ENCODE measurements at places on chromosomes 1 and 21. TPM values are rescaled to one million over a fixed set of nuclear protein-coding genes. Genes with fewer than 3 reads are reported as not detected.
A peak's percentile ranks its signal among the peaks of the same experiment; 100 is the strongest.

PUM1 gene
- 99.1 TPM for total RNA-seq

COG2 gene
- 42.9 TPM for total RNA-seq

MROH7 gene
- total RNA-seq: not detected

LMX1A gene
- total RNA-seq: not detected

TCHHL1 gene
- not detected for total RNA-seq

GRCh38 chr1:186079084-186079684 lies 295.9 kb downstream of the TPR start:
- no peak for DNase-seq

DNA sequence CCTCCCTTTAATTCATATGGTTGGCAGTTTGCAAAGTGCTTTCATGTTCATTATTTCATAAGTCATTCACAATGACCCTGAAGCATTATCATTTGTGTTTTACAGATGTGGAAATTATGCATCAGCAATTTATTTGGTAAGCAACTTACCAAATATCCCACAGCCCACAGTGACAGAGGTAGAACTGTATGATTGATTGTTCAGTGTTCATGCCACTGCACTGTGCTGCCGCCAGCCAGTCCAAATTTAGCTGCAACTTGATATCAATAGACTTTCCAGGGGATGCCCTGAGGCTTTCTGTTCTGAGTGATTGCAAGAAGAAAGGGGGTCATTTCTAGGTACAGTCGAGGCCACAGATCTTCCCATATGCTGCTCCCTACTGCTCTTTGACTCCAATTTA lies 380.3 kb downstream of the PLPP3 start:
- no peak for DNase-seq

DNA sequence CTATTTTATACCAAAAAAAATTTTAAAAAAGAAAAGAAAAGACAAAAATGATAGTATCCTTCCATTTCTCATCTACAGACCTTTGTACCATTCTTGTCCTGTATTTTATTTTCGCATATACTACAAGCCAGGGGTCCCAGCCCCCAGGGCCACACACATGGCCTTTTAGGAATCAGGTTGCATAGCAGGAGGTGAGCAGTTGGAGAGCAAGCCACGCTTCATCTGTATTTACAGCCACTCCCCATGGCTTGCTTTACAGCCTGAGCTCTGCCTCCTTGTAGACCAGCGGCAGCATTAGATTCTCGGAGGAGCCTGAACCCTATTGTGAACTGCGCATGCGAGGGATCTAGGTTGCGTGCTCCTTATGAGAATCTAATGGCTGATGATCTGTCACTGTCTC lies 39.8 kb downstream of the RASSF5 start:
- DNase-seq: no peak

- DNase-seq: no peak
Measured at GRCh38 chr1:228145463-228146416, 4.0 kb upstream of the GJC2 start.

DNA sequence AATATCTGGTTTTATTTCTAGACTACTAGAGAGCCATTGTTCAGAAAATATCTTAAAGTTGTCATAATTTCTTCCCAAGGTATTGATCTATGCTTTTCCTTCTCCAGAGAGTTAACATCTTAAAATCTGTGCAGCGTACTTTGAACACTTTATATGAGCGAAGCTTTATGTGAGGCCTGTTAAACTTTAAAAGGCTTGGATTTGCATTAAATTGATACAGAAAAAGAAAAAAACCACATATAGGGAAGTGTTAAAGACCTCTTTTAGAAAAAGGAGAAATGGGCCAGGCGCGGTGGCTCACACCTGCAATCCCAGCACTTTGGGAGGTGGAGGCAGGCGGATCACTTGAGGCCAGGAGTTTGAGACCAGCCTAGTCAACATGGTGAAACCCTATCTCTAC lies 59.2 kb upstream of the MORC3 start:
- no peak for DNase-seq

DNA sequence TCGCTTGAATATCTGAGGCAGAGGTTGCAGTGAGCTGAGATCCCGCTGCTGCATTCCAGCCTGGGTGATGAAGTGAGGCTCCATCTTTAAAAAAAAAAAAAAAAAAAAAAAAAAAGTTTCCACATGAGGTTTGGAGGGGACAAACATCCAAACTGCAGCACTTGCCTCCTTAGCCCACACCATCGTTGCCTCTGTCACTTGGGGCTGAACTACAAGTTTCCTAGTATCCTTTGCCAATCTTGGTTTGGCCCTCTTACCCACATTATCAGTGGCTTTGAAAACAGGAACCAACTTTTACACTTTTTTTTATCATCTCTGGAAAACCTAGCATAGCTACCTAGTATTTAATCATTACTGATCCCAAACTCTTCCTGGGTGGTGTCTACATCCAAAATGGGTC lies 59.2 kb downstream of the CLSTN1 start:
- DNase-seq: no peak

- DNase-seq: no peak
Measured at GRCh38 chr1:88697503-88697902, 13.4 kb downstream of the PKN2 start.

DNA sequence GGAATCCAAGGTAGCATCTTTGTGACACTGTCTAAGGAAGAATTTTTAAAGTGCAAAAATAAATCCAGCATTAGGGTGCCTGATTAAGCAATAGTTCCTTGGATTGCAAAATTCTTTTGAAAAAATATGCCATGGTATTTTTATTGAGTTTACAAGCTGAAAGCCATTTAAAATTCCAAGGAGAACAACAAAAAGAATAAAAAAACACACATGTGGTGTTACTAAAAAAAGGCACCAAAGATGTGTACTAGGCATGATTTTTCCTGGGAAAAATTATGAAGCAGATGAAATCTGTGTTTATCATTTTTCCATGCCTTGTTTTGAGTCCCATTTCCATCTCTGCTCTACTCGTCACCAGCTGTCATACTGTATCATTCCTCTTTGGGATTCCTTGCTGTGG lies 157.0 kb upstream of the ZNHIT6 start:
- no peak for DNase-seq

DNA sequence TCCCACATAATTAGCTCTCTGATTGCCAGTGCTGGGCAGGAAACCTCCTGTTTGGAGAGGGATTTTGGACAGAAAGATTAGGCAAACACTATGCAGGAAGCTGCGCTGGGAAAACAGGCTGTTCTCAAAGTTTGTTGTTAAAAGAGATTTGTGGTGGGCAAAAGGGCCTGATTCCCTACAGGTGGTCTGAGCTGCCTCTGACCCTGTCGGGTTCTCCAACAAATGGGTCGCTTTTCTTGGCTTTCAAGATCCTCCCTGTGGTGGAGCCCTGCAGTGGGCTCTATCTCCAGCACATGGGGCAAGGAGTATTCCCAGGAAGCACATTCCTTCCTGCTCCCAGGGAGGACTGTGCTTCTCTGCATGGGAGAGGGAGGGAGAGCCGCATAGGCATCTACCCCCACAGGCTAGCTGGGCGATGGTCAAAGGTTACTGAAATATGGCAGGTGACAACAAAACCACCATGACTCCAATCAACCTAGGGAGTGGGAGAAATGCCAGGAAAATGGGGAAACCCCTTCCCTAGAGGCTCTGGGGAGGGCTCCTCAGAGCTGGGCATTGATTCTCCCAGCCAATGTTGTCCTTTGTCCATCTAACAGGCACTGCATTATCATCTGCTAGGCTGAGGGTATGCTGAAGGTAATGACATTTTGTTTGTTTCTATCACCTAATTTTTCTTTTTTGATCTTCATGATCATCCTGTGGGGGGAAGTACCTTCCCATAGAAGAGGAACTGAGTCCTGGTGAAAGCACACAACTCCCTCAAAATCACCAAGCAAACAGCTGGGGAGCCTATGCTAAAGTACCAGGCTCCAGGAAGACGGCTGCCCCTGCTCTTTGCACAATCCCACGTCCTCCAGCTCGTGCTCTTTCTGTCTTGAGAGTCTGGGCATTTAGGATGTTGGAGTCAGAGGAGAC lies 85.3 kb downstream of the PLXNA2 start:
- peak; percentile 76 for DNase-seq

DNA sequence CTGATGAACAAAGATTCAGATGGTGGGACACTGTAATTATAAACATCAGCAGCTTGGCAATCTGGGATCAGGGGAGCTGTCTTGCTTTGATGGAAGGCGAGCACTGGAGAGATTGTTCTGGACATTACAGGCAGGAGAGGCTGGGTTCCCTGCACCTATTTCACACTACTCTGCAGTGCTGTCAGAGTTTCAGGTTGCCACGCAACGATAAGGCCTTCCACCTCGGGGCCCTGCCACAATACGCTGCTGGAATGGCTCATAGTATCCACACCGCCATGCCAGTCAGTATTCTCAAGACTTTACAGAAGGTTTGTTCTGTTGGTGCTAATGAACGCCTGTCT lies 96.8 kb downstream of the GLIS1 start:
- DNase-seq: no peak

DNA sequence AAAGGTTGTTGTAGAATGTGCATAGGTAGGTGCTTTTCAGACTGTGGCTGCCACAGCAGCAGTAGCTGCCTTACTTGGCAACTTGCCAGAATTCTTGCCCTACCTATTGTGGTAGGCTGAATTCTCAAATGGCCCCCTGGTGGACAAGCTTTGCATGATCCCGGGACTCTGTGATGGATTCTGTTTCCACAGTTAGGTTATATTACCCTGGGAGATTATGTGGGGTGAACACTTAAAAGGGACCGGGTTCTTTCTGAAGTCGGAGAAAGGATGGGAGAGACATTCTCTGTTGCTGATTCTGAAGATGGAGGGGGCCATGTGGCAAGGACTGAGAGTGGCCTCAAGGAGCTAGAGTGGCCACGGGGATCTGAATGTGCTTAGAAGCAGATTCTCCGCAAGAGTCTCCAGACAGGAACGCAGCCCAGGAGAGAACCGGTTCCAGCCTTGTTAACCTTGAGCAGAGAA lies 32.1 kb upstream of the KCNE1 start:
- peak; percentile 79 for DNase-seq

- DNase-seq: no peak
Measured at GRCh38 chr1:157504646-157505045, 47.7 kb downstream of the FCRL5 start.

All from SJCRH30 (cell line).